ENCODE measurements at places on chromosomes 7 and 10. TPM values are rescaled to one million over a fixed set of nuclear protein-coding genes. Genes with fewer than 3 reads are reported as not detected.
A peak's percentile ranks its signal among the peaks of the same experiment; 100 is the strongest.

Gene SH2D4B
- 0.43 TPM for total RNA-seq

DNA sequence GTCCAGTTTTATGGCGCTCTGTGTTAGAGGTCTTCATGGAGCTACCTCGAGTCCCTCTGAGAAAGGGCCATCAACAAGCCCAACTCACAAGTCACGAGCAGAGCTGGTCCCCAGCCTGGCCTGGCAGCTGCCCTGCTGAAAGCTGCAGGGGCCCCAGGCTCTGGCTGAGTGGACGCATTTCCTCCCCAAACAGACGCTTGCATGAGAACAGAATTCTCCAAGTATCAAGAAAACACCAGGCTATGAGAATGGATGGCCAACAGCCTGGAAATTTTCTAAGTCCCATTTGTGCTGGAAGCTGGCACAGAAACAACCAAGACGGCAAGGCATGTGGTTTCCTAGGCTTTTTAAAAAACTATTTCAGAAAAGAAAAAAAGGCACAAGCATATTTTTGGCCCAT, 114.8 kb downstream of the FAM53B start:
- DNase-seq, result no peak
- peak overlapping the region; percentile 63 for H3K27ac ChIP-seq
- H3K36me3 ChIP-seq, result no peaks in the 10 kb centered on the region
- H3K4me1 ChIP-seq, result peaks cover 64% of the 10 kb centered on the region

DNA sequence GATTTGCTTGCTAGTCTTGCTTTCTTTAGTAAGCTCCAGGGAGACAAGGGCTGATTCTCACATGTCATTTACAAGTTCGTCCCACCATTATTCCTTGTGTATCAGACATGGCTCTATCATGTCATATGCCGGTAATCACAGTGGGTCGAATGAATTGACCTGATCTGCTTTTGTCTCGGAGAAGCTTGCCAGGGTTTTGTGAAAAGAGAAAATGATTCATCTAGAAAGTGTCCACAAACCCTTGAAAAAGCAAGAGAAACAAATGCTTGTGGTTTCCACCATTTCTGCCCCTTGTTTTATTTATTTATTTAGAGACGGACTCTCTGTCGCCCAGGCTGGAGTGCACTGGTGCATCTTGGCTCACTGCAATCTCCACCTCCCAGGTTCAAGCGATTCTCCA, 278.5 kb downstream of the TCF7L2 start:
- no peaks in the 10 kb centered on the region for H3K36me3 ChIP-seq
- no peak for DNase-seq
- no peak overlapping the region for H3K4me3 ChIP-seq
- H3K4me1 ChIP-seq, result no peaks in the 10 kb centered on the region

- H3K4me3 ChIP-seq, result no peak overlapping the region
- H3K36me3 ChIP-seq, result peaks cover 7% of the 10 kb centered on the region
- no peak overlapping the region for H3K27ac ChIP-seq
- H3K4me1 ChIP-seq, result peaks cover 13% of the 10 kb centered on the region
Observed at GRCh38 chr7:92769394-92769699, 67.0 kb downstream of the CDK6 start.

DNA sequence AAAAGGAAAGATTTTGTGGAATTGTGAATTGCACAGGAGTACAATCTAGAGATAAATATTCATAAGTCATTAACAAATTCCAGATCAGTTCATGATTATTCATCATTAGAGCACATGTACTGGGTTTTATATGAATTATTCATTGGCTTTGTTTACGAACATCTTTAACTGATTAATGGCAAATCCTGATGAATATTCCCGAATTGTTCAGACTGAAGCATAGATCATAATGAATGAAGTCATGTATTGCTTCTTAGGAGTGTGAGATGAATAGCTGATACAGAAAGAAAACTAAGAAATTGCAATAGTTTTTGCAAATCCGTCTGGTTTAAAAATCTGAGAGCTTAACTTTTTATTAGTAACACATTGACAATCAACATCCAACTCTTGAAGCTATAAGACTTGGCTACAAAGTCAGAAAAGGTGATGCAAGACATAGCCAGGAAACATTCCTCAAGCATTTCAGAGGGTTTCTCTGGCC, 183.6 kb upstream of the DGKB start:
- no peak for DNase-seq
- H3K27ac ChIP-seq, result no peak overlapping the region
- no peak overlapping the region for H3K4me3 ChIP-seq
- no peaks in the 10 kb centered on the region for H3K36me3 ChIP-seq
- no peaks in the 10 kb centered on the region for H3K4me1 ChIP-seq
- no peaks in the 10 kb centered on the region for H3K27me3 ChIP-seq

Gene OR2A7
- 13.9 TPM for total RNA-seq

Gene PON1
- 0.49 TPM for total RNA-seq

Gene CLDN12
- total RNA-seq, result 30.8 TPM

Gene BICC1
- 9.2 TPM for total RNA-seq

GRCh38 chr10:56991591-56992069, 630.6 kb upstream of the ZWINT start:
- no peak overlapping the region for H3K4me3 ChIP-seq
- no peaks in the 10 kb centered on the region for H3K36me3 ChIP-seq
- H3K27ac ChIP-seq, result no peak overlapping the region
- DNase-seq, result no peak
- no peaks in the 10 kb centered on the region for H3K4me1 ChIP-seq
- H3K27me3 ChIP-seq, result no peaks in the 10 kb centered on the region

Gene COMMD3
- 44.8 TPM for total RNA-seq

Gene C10orf95
- 3.1 TPM for total RNA-seq

GRCh38 chr7:78299088-78299487, 500.5 kb downstream of the PHTF2 start:
- H3K36me3 ChIP-seq, result no peaks in the 10 kb centered on the region
- no peaks in the 10 kb centered on the region for H3K27me3 ChIP-seq
- no peak overlapping the region for H3K4me3 ChIP-seq

- H3K27ac ChIP-seq, result no peak overlapping the region
- DNase-seq, result no peak
- H3K4me1 ChIP-seq, result peaks cover 3% of the 10 kb centered on the region
- no peaks in the 10 kb centered on the region for H3K27me3 ChIP-seq
- no peak overlapping the region for H3K4me3 ChIP-seq
Observed at GRCh38 chr10:127875916-127876315, 16.8 kb downstream of the CLRN3 start.

DNA sequence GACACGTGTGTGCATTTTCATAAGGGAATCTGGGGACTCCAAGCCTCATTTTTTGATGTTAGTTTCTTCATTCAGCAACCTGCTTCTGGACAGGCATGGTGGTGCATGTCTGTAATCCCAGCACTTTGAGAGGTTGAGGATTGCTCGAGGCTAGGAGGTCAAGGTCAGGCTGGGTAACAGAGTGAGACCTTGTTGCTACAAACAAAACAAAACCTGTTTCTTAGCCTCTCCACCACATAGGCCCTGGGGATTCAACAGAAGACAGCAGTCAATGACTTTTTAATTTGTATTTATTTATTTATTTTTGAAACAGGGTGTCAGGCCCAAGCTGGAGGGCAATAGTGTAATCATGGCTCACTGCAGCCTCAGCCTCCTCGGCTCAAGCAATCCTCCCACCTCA, 6.9 kb upstream of the CYTH3 start:
- no peaks in the 10 kb centered on the region for H3K36me3 ChIP-seq
- DNase-seq, result no peak
- H3K4me1 ChIP-seq, result no peaks in the 10 kb centered on the region
- H3K27ac ChIP-seq, result no peak overlapping the region
- H3K27me3 ChIP-seq, result no peaks in the 10 kb centered on the region
- no peak overlapping the region for H3K4me3 ChIP-seq

Gene PLXNA4
- 7.2 TPM for total RNA-seq

GRCh38 chr10:3350617-3351258, 178.2 kb upstream of the PITRM1 start:
- no peaks in the 10 kb centered on the region for H3K36me3 ChIP-seq
- H3K27ac ChIP-seq, result no peak overlapping the region
- no peak overlapping the region for H3K4me3 ChIP-seq
- H3K4me1 ChIP-seq, result peaks cover 4% of the 10 kb centered on the region
- DNase-seq, result no peak

DNA sequence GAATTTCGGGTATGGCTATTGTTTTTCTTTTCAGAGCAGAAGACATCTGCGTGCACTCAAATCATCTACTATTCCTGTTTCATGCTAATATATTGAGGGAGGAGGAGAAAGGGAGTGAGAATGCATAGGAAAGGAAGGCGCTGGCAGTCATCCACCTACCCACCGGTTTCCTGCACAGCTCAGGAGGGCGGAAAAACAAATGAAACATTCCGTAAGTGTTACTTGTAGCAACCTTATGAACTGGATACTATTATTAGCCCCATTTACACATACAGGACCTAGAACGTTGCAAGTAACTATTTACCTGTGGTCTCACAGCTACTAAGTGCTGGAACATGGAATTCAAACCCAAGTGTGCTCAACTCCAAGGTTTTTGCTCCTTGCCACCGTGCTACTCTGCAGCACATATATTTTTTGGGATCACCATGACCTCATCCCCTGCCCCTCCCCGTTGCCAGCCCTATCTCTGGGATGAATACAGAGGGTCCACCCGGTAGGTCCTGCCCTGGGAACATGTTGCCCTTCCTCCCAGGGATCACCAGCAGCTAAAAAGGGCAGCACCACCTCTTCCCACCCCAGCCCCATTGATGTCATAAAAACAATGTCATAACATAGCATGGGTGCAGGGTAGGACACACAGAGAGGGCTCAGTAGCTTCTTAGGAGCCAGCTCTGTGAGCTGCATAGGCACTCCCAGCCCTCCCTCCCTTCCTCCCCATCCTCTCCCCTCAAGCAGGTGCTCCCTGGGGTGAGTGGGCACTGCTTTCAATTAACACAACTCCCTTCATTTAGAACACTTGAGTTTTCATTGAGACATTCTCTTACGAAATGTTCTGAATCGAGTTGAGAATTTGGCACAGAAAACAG, 16.9 kb downstream of the GFRA1 start:
- no peaks in the 10 kb centered on the region for H3K27me3 ChIP-seq
- no peaks in the 10 kb centered on the region for H3K4me1 ChIP-seq
- no peak for DNase-seq
- H3K36me3 ChIP-seq, result no peaks in the 10 kb centered on the region

GRCh38 chr7:101939136-101939695, 121.8 kb downstream of the CUX1 start:
- no peak overlapping the region for H3K27ac ChIP-seq
- no peaks in the 10 kb centered on the region for H3K36me3 ChIP-seq
- H3K27me3 ChIP-seq, result no peaks in the 10 kb centered on the region

- DNase-seq, result no peak
- no peak overlapping the region for H3K27ac ChIP-seq
- no peaks in the 10 kb centered on the region for H3K27me3 ChIP-seq
- H3K36me3 ChIP-seq, result no peaks in the 10 kb centered on the region
Observed at GRCh38 chr7:133056370-133057238, 25.3 kb downstream of the CHCHD3 start.

DNA sequence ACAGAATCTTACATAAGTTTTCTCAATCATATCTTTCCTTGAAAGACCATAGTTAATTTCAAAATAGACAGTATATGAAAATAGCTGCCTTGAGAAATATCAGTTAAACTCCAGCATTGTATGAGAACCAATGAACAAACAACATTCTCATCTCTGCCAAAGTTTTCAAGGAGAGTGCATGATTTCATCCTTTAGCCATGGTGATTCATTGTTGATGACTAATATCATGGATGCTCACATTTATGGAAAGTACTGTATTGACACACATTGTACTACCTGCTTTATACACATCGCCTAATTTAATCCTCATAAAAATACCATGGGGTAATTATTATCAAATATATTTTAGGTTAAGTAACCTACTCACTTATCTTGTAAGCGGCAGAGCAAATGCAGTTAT, 250.3 kb downstream of the CNTNAP2 start:
- no peaks in the 10 kb centered on the region for H3K27me3 ChIP-seq
- H3K4me3 ChIP-seq, result no peak overlapping the region
- H3K4me1 ChIP-seq, result no peaks in the 10 kb centered on the region
- no peak overlapping the region for H3K27ac ChIP-seq

- H3K36me3 ChIP-seq, result no peaks in the 10 kb centered on the region
- H3K4me1 ChIP-seq, result peaks cover 59% of the 10 kb centered on the region
- no peak overlapping the region for H3K4me3 ChIP-seq
- peak overlapping the region; percentile 14 for H3K27ac ChIP-seq
- DNase-seq, result no peak
Observed at GRCh38 chr10:61939902-61940301, 38.4 kb downstream of the ARID5B start.

DNA sequence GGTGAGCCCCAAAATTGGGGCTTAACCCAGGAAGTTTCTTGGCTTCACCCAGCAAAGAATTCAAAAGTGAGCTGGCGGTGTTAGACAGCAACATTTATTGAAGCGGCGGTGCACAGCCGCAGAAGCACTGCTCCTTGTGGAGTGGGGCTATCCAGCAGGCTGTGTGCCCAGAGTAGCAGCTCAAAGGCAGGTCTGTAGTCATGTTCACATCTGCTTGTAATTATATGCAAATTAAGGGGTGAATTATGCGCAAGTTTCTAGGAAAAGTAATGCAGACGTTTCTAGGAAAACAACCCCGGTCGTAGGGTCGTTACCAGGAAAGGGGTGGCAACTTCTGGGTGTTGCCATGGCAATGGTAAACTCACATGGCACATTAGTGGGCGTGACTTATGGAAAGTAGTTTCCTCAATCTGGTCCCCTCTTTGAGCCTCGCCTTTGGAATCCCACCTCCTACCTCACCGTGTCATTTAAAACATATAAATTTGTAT, 13.7 kb upstream of the KBTBD2 start:
- H3K4me1 ChIP-seq, result peaks cover 6% of the 10 kb centered on the region
- no peak for DNase-seq
- H3K4me3 ChIP-seq, result peak overlapping the region; percentile 40
- no peaks in the 10 kb centered on the region for H3K27me3 ChIP-seq
- H3K27ac ChIP-seq, result peak overlapping the region; percentile 24

- H3K4me3 ChIP-seq, result no peak overlapping the region
- H3K36me3 ChIP-seq, result peaks cover 73% of the 10 kb centered on the region
- no peak for DNase-seq
Observed at GRCh38 chr7:91995391-91996105, 54.9 kb downstream of the AKAP9 start.

- H3K27ac ChIP-seq, result no peak overlapping the region
- no peak overlapping the region for H3K4me3 ChIP-seq
- H3K27me3 ChIP-seq, result no peaks in the 10 kb centered on the region
- H3K36me3 ChIP-seq, result peaks cover 71% of the 10 kb centered on the region
Observed at GRCh38 chr10:125850766-125851731, 27.7 kb downstream of the BCCIP start.

DNA sequence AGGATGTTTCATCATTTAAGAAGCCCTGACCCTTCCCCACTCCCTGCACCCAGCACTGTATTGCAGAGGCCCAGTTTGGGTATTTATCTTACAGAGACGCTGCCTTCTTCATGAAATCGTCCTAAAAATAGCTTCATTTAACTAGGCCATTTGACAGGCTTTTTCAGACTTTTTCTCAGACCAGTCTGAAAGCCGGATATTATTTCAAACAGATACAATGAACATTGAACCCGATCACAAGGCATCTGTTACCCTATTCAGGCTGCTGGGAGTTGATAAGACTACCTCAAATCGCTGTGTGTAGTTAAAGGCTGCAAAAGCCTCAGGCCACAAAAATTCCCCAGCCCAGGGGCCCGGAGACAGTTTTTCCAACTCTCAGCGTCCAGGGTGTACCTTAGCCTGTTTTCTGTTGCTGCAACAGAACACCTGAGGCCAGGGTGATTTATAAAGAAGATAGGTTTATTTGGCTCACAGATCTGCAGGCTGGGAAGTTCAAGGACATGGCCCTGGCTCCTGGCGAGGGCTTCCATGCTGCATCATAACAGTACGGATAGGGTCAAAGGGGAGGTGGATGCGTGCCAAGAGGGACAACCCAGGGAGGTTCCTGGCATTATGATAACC, 130.7 kb upstream of the SH2B2 start:
- H3K36me3 ChIP-seq, result no peaks in the 10 kb centered on the region
- no peak for DNase-seq
- no peaks in the 10 kb centered on the region for H3K4me1 ChIP-seq
- H3K4me3 ChIP-seq, result no peak overlapping the region

GRCh38 chr10:47082055-47082784, 171.0 kb downstream of the PTPN20 start:
- no peaks in the 10 kb centered on the region for H3K36me3 ChIP-seq
